ENCODE measurements at places on chromosomes 16 and 17.

DNA sequence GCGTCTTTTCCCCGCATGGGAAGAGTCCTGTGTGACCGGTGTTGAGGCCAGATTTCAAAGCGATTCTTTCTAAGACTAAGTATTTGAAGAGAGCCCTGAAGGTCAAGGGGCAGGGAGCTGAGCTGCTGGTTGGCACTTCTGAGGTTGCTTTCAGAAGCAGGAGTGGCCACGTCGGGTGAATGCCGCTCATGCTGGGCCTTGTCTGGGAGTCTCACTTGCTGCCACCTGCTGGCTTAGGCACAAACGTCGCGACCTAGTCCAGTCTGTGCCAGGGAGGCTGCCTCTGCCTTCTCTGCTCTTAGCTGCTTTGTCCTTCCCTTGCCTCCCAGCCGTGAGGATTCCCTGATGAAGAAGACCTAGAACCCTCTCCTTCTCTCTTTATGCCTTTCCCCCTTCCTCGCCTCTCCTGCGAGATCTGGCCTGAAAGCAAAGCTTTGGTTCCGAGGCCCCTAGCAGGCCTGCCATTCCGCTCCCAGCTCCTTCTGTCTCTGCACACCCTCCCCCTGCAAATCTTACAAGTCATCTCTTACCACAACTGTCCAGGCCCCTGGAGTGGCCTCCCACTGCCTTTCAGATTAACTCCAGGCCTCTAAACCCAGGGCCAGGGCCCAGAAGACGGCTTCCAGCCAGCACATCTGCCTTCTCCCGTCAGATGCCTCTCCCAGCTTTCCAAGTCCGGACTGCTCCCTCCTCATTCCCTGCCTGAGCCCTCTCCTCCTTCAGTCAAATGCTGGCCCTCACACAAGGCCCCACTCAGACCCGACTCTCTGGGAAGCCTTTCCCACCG, 11.4 kb downstream of the CTNS start:
- DNase-seq = no peak

DNA sequence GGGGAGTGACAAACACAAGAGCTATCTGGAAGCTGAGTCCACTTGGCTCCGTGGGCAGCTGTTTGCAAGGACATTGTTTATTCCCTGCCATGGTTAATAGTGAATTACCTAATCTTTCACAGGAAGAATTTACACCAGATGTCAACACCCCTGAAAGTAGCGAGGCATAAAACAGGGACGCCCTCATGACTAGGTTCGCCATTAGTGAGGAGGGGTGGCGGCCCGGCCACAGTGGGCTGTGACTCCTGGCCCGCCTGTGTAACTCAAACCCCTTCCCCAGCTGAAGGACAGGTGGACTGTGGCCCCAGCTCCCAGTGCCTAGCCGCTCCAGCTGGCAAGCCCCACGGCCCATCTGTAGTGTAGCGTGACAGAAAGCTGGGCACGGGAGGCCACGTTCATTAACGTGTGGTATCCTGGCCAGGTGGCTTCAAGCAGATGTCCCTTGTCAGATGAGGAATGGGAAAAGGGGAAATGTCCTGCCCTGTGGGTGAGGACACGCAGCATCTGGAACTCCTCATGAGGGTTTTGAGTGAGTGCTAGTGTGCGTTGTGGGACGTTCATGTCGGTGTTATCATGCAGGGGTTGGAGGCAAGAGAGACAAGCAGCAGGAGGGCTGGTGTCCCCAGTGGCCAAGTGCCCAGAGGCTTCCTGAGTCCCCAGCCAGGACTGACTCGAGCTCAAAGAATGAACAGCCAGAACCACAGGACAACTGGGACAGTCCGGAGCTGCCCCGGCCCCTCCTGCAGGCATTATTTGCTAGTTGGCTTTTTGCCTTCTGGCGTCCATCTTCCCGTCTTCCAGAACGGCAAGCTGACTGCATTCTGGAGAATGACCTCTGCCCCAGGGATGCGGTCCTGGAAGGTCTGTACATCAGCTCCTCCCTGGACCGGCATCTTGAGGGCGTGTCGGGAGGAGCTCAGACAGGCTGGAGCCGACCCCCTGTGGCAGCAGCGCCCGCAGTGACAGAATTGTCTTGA, 19.2 kb downstream of the KDM8 start:
- DNase-seq = no peak

DNA sequence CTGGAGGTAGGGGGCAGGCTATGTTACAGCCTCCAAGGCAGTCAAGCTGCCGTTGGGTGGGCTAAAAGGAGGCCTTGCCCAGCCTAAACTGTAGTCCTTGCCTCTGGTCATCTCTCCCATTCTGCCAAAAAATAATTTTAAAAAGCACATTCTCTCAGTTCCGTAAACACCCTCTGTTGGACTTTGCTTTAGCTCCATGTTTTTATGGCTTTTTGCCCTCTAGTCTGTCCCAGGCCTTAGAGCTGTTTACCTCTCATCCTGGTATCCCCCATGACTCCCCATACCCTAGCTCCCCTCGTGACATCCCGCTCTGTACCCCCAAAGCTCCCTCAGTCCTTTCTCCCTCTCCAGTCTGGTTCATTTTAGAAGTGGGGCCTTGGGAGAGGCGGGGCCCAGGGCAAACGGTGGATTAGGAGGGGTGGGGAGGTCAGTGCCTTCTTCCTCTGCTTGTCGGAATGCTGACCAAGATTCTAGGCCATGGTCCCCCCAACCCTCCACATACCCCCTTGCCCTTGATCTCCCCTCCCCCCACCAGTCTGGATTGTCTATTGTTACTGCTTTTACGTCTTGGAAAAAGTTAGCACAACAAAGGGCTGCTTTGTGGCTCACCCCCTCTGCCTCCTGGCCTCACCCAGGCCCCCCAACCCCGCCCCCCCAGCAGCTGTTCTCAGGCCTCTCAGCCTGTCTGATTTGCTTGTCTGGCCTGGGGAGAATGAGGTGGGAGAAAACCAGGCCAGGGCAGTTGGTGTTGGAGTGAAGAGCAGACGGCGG, 18.4 kb downstream of the GJD3 start:
- DNase-seq = no peak

- no peak for DNase-seq
Observed at GRCh38 chr17:40794466-40794865, 5.3 kb downstream of the KRT28 start.

DNA sequence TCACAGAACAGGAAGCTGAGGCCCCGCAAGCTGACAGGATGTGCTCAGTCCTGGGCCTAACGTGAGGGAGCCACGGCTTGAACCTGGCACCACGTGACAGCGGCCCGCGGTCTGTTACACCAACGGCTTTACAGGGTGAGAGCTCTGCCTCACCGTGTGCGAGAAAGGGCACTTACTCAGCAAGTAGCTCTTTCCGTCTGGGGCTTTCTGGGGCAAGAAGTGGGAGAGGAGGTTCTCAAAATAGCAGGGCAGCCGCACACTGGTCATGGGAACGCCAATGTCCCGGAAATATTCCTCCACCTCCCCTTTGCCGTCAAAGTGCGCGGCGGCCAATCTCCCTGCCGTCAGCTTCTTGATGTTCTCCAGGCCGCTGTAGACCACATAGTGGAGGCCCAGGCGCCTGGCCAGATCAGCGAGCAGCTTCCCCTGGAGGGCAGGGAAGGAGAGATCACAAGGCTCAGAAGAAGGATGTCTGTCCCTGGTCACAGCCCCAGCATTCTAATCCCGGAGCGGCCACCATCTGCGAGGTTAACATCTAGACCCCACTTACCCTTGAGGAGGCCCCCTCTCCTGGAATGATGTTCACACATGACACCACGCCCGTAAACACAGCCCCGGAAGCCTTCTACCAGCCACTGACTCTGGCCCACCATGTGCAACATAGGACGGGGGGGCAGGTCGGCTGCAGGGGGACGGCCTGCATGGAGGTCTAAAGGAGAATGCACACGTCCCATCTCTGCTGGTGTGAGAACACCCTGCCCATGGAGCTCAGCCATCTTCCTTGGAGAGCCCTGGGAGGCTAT, 8.2 kb downstream of the NMRAL1 start:
- no peak for DNase-seq

DNA sequence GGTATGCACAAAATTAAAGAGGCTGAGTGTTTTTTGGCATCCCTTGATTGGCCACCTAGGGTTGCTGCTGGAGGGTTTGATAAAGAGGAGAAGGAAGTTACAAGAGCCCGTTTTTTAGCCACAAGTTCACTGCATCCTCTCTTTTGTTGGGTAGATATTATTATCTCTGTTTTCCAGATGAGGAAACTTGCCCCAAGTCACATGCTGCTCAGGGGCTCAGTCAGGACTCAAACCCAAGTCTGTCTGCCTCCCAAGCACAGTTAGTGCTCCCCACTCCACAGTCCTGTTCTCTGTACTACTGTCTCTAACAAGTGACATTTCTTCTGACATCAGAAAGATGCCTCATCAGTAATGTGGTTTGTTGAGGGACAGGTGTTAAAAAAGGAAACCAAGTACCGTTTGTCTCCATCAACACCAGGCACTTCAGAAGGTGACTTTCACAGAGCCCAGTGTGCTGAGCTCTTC, 1.4 kb downstream of the NT5M start:
- peak; percentile 24 for DNase-seq

- DNase-seq = no peak
Observed at GRCh38 chr17:49687878-49688491, 10.1 kb upstream of the SPOP start.

GRCh38 chr17:50151937-50152547, 1.6 kb upstream of the PPP1R9B start:
- DNase-seq = peak; percentile 56

DNA sequence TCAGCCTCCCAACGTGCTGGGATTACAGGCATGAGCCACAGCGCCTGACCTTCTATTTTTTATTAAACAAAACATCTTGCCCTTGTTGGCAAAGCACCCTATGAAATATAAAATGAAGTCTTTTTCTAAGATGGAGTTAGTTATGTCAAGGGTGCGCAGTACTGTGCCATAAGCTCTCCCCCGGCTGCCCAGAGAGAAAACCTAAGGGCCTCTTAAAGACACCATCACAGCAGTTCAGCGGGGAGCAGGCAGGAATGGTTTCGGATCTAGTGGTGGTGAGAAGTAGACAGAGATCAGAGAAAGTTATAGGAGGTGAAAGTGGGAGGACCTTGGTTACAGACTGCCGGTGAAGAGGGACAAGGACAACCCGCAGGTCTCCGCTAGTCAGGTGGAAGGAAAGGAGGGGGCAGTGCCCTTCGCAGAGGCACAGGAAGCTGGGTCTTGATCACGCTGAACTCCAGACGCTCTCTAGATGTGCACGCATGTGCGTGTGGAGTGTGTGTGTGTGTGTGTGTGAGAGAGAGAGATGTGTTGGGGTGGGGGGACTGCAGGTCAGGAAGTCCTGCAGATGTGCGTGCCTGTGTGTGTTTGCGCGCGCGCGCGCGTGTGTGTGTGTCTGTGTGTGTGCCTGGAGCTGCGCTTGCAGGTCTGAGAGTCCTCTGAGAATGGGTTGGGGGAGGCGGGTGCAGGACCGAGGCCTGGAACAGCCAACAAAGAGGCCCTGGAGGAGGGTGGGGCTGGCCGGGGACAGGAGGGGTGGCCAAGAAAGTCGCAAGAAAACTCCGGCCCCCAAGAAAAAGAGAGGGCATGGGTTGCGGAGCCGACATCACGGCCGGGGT, 748 bp upstream of the CMTM3 start:
- DNase-seq = peak; percentile 72

DNA sequence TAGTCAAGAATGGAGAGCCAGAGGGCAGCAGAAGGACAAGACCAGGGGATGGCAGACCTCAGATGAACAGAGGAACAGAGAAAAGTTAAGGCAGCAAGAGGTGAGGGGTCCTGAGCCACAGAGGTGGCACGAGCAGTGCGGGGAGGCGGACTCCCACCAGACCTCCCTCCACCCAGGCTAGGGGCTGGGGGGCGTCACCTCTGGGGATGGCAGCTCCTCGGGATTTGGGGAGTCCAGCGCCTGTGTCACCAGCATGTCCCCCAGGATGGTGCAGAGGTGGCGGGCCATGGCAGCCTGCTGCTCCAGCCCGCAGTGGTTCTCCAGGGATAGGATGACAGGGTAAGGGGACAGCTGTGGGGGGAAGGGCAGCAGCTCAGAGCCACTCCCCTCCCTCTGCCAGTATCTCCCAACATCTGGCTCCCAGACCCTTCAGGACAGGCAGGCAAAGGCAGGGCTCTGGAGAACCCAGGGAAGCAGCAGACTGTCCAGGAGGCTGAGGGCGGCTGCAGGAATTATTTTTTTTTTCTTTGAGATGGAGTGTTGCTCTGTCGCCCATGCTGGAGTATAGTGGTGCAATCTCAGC, 15.8 kb downstream of the PLCD3 start:
- no peak for DNase-seq

DNA sequence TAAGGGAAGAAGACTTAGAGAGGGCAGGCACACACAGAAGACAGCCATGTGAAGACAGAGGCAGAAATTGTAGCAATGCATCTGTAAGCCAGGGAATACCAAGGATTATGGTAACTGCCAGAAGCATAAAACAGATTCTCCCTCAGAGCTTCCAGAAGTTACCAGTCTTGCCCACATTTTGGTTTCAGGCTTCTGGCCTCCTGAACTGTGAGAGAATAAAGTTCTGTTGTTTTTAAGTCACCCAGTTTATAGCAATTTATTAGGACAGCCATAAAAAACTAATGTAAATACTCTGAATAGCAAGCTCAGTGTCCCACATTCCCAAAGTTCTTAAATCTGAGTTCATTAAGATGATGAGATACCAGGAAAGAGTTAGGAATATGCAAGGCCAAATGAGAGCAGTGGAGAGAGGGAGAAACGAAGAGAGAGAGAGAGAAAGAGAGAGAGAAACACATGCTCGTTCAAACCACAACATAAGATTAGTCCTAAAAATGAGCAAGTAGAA, 123.4 kb downstream of the HS3ST3A1 start:
- no peak for DNase-seq
